Breast epithelium (tissue), 4 donors: ENCODE measurements at places on chromosomes 12 and 14.
A peak's percentile ranks its signal among the peaks of the same experiment; 100 is the strongest.

- no peak for DNase-seq
- H3K4me1 ChIP-seq: no peaks in the 10 kb centered on the region
- H3K4me3 ChIP-seq: peak overlapping the region; percentile 80
- H3K27ac ChIP-seq: peak overlapping the region; percentile 92
Measured at GRCh38 chr12:32107359-32108267, 966 bp downstream of the BICD1 start.

- H3K27ac ChIP-seq: no peak overlapping the region
- H3K4me3 ChIP-seq: no peak overlapping the region
- no peaks in the 10 kb centered on the region for H3K27me3 ChIP-seq
- no peaks in the 10 kb centered on the region for H3K4me1 ChIP-seq
- DNase-seq: no peak
- no peaks in the 10 kb centered on the region for H3K36me3 ChIP-seq
Measured at GRCh38 chr14:91258011-91258618, 13.6 kb upstream of the GPR68 start.

DNA sequence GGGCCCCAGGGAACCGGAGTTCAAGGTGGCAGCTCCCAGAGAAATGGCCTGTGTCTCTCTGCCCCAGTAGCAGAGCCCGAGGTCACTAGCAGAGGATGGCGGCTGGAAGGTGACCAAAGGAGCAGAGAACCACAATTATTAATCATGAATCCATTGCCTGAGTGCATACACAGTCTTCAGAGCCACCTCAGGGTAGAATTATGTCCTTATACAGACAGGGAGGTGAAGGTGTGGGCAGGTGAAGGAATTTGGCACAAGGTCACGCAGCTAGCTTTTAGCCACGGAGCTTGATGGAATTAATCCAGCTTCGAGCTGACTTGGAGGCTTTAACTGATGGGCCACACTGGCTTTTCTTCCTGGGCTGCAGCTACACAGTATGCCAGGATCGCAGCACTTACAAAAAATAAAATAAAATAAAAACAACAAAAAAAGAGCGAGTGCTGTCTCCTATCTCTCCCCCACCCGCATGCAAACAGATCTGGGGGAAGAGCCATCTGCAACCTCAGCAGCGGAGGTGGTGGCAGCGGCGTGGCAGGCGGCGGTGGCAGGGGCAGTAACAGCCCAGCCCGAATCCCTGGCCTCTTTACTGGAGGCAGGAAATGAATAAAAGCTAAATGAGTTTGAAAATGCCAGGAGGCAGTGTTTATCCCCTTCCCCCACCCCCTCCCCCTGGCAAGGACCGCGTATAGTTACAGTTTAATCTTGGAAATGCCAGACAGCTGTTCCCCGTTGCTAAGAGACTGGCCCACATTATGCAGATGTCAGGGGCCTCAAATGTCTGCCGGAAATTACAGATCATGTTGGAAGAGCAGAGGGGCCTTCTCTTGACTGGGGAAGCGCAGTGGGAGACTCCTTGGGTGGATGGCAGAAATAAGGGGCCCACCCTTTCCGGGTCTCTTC lies 93.5 kb downstream of the LRRC74A start:
- DNase-seq: no peak
- peak overlapping the region; percentile 87 for H3K27ac ChIP-seq
- peaks cover 34% of the 10 kb centered on the region for H3K4me1 ChIP-seq
- H3K36me3 ChIP-seq: no peaks in the 10 kb centered on the region

- H3K4me1 ChIP-seq: no peaks in the 10 kb centered on the region
- H3K4me3 ChIP-seq: no peak overlapping the region
- no peaks in the 10 kb centered on the region for H3K36me3 ChIP-seq
Measured at GRCh38 chr12:94193168-94193567, 44.8 kb downstream of the PLXNC1 start.

- H3K36me3 ChIP-seq: no peaks in the 10 kb centered on the region
- H3K27me3 ChIP-seq: no peaks in the 10 kb centered on the region
- no peak overlapping the region for H3K4me3 ChIP-seq
- DNase-seq: no peak
- no peaks in the 10 kb centered on the region for H3K4me1 ChIP-seq
Measured at GRCh38 chr12:25382311-25383106, 131.8 kb upstream of the KRAS start.

GRCh38 chr14:41606532-41607303 lies at the start of gene LRFN5:
TSS of gene LRFN5 (plus strand) at chr14:41606876.
- H3K27me3 ChIP-seq: no peaks in the 10 kb centered on the region
- H3K36me3 ChIP-seq: no peaks in the 10 kb centered on the region
- DNase-seq: no peak
- peak within 1 kb of the TSS; percentile 55 for H3K4me3 ChIP-seq
- peaks cover 5% of the 10 kb centered on the region for H3K4me1 ChIP-seq
